ENCODE measurements at places on chromosomes 5 and 9. TPM values are rescaled to one million over a fixed set of nuclear protein-coding genes. Genes with fewer than 3 reads are reported as not detected.

NR2F1-AS1 gene
- 33.1 TPM for total RNA-seq

P4HA2 gene
- total RNA-seq = 15.9 TPM

CSNK1A1 gene
- total RNA-seq = 146 TPM

LCN12 gene
- total RNA-seq = 10.2 TPM

- DNase-seq = no peak
These were observed 553.1 kb upstream of the TUSC1 start for GRCh38 chr9:26231391-26231790.

GRCh38 chr9:118384531-118385100 is 680.4 kb downstream of the TLR4 start:
- no peak for DNase-seq

- no peak for DNase-seq
These were observed 183.0 kb downstream of the FANCC start for GRCh38 chr9:95134457-95134881.

DNA sequence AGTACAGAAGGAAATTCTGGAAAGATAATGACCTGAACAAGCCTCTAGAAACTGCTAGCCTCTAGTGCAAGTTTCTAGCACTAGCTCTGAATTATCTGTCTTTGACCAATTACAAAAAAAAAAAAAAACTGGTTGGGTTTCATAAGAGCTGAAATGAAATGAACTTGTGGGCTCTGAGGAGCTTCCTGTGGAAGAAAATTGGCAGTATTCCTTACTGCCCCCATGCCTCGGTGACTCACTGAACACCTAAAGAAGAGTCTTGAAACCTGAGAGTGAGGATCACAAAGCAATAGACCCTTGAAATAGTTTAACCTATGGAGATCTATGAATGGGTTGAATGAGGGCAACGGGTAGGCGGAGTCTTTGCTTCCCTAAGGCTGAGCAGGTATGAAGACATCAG is 263.6 kb upstream of the RASA1 start:
- no peak for DNase-seq

DNA sequence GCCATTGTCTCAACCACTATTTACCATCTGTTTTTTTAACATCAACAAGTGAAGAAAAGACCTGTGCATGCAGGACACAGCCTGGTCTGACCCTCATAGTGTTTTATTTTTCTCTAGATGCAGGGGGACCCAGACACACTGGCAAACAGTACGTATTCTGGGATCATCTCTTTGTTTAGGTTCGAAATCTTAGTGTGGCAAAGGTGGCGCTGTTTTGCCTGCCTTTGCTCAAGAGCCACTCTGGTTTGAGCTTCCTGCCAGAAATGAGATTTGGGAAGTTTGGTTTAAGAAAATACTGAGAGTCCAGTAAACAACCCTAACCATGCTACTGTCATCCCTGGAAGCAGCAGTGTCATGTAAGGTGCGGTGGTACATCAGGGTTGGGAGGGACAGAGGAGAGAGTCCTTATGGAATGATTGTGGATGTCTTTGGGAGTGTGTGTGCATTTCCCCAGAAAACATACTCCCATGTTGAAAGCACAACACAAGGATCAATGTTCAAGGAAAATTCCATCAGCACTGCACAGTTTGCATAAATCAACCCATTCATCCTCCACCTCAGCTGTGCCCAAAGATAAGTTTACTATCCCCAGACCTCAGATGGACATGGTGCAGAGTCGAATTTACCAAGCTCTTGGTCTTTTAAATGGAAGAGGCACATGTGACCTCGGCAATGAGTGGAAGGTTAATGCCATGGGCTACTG is 34.0 kb upstream of the FLT4 start:
- DNase-seq = no peak

DNA sequence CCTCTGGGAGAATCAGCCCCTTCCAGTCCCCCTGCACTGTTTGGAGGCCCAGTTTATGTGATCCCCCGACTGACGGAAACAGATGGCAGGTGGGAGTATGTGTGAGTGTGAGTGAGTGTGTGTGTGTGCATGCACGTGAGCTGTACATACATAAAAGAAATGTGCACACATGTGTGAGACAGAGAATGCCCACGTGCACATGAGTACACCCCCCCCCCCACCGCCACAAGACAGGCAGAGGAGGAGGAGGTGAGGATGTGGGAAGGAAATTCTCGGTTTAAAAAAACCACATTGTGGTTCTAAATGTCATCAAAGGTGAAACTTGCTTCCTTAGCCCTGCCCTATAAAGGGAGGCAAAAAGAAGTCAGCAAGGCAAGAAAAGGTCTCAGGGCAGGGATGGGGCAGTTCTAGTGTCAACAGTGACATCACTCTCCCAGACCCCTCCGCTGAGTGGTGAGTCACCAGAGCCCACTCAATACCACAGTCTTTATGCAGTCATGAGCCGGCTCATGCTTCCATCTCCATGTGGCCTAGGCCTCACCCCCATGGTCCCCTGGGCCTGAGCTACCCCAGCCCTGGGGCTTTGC is 79.2 kb upstream of the HSPA9 start:
- DNase-seq = no peak

GRCh38 chr9:33510262-33511183 is 13.5 kb upstream of the ANKRD18B start:
- DNase-seq = no peak

- no peak for DNase-seq
These were observed 1.9 kb upstream of the PJA2 start for GRCh38 chr5:109411627-109412026.

DNA sequence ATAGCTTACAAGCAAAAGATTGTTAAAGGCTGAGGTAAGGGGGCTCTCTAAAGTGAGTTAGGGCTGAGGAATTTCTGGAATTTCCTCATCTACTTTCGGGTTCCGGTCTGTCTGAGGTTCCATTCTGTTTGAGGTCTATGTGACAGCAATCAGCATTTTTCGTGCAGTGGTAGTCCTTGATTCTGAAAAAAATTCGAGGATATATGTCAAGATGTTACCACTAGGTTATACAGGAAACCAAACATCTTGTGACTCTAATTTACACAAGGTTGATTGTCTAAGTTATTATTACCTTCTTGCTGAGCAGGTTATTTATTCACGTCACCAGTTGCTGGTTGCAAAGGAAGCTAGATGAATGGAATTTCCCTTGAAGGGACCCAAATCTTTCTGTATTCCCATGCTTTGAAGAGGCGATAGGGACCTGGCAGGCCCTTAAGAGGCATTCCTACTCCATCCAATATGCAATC is 35.2 kb downstream of the RLN2 start:
- no peak for DNase-seq

- no peak for DNase-seq
These were observed 81.5 kb upstream of the ASTN2 start for GRCh38 chr9:117496307-117496706.

DNA sequence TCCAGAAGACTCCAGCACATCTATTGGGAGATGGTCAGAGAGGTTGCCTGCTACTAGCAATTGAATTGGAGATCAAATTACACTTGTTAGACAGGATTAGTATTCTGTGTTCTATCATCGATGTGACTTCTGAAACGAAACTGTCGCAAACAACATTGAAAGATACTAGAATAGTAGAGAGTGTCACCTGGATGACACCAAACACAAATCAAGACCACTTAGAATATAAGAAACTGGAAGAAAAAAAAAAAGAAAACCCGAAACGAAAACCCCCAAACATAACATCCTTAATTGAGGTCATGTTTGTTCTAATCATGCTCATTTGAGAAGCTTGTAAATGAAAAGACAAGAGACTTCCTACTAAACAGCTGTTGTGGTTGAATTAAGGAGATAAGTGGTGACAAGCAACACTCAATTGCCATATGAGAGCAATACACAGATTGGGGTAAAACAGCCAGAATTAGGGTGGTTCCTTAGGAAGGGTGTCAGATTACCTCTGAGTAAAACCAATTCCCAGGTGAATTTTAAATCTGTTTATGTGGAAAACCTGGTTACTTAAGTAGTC is 97.6 kb downstream of the BASP1 start:
- no peak for DNase-seq

DNA sequence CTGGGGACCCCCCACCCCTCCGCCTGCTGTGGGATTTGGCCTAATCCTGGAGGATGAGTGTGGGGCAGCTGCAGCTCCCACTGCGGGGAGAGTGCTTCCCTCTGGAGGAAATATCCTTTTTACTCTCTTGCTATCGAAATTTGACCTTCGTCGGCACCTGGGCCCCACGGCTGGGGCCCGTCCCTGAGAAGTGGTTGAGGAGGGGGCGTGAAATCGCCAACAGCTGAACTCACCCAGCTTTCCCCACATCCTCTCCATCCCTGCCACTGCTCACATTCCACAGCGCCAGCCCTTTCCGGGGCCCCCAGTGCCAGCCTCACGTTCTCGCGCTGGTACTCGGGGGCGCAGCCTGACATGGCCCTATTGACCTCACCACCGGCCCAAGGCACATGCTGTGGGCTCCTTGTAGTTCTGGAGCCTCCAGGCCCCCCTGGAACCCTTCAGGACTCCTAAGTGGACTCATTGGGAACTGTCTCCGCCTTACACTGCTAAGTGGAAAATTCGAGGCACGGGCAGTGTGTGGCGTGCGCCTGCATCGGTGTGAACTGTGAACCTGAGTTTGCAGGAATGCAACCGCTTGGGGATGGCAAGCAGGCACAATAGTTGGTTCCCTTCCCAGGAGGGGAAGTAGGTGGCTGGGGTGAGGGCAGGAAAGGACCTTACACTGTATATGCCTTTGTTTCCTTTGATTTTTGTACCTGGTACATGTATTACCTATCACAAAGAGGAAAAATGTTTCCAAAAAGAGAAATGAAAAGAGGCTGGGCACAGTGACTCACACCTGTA is 19.2 kb downstream of the FGFR4 start:
- no peak for DNase-seq

DNA sequence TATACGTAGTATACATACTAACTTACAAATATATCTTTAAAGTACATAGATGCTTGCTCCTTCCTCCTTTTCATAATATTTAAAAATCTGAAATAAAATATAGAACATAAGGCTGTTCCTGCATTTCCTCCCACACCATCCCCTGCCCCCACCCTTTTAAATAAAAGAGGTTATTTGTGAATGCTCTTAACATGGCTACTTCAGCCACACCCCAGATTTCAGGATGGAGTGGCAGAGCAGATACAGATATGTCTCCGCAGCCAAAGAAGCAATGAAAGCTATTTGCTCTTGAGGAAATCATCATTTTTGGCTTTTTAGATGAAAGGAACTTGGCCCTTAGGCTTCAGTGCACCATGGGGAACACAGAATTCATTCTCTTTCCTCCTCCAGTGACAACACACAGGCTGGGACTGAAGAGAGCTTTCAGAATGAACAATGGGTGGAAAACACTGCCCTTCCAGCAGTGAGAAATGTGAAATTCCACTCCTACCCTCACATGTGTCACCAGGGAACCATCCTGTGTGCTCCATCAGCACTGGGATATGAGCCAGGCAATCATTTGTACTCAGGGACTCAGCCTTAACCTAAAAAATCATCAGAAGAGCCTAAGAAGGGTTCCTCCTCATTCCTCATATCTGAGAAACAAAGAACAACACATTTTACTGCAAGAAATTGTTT is 134.3 kb downstream of the PPP2R2B start:
- DNase-seq = no peak

- DNase-seq = no peak
These were observed 19.8 kb downstream of the MLANA start for GRCh38 chr9:5910413-5911057.

DNA sequence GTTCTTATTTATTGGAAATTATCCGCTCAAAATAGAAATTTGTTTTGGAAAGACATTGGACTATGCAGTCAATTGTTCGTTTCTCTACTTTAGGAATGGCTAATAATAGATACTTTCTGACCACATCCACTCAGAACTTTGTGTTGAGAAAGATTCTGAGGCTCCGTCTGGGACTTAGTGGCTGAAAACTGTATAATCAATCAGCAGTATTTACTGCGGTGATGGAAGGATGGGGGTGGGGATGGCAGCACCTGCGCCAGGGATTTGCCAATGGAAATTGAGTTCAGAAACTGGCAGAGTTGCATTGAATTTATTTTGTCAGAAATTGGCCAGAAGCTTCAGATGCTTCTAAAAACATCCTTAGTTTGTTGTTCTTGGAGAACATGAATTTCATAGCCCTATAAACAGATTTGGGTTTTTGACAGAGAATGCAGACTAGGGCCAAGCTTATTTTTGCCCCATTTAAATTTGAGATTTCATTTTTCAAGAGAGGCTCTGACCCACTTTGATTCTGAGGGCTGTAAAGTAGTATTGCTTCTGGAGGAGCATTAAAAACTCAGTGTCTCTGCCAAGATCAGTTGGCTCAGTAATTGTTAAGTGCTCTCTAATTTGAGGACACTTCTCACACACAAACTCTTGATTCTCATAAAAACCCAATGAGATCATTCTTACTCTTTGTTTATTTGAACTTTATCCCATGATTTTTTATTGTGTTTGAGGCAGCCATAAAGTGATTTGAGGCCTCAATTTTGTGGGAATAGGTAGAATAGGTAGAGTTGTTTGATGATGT is 215.1 kb downstream of the CD180 start:
- no peak for DNase-seq

- DNase-seq = no peak
These were observed 362.7 kb upstream of the RFX3 start for GRCh38 chr9:3888497-3888858.

All from tibial nerve (tissue), 4 donors.